EH (cell line): ENCODE measurements at places on chromosomes 16 and 17.

- DNase-seq, result peak; percentile 58
These were observed 217.3 kb downstream of the RBFOX3 start for GRCh38 chr17:79393358-79394052.

GRCh38 chr16:54177052-54177861 is 109.3 kb downstream of the IRX3 start:
- DNase-seq, result no peak

- no peak for DNase-seq
These were observed 33.9 kb downstream of the COX4I1 start for GRCh38 chr16:85833219-85833920.

- no peak for DNase-seq
These were observed 5.0 kb downstream of the ZNF689 start for GRCh38 chr16:30605158-30605557.

DNA sequence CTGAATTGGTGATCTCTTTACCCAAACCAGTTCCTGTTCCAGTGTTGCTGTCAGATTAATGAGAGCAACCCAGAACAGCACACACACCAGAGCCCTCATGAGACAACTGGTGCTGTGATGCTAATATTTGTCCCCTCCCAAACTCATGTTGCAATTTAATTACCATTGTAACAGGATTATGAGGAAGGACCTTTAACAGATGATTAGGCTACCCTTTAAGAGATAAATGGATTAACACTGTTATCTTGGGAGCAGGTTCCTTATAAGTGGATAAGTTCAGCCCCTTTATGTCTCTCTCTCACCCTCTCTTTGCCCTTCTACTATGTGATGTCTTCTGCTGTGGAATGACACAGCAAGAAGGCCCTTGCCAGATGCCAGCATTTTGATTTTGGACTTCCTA is 1.1 kb upstream of the CCDC182 start:
- no peak for DNase-seq

DNA sequence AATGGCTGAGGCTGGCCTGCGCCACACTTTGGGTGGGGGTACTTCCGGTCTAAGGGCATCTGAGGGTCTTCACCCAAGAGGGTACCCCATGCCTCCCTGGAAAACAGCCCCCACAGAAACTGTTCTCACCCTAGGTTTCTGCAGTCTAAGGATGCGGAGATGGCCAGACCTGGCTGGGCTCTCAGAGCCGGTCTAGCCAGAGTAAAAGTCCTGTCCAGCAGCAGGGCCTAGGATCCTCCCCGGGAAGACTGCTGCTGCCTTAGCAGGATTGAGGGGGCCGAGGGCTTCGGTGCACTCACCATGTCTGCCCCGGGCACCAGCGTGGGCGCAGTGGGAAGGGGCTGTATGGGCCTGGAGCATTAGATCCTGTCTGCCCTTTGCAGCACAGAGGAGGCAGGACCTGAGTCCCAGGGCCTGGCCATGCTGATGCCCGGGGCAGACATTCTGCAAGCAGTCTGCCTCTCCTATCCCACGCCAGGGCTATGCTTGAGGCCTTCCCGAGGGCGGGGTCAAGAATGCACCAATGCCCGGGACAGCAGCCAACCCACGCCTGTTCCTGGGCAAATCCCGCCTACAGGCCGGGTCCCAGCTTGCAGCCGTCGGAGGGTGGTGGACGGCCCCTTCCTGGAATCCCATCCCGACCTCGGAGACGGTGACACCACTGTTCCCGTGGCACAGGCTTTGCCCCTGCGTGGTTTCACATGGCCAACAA is 54.7 kb downstream of the CBFA2T3 start:
- DNase-seq, result peak; percentile 63

DNA sequence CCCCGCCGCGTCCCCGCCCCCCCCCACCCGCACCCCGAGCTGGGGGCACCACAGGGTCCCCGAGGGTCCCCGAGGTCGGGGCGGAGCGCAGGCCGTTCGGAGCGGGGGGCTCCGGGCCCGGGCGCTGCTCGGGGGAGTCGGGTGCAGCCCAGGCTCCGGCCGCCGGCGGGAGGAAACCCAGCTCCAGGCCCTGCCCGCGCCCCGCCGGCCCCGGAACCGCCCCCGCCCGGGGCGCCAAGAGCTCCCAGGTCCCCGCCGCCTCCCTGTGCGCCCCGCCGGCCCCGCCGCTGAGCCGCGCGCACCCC is 33.2 kb upstream of the RPH3AL start:
- DNase-seq, result no peak

DNA sequence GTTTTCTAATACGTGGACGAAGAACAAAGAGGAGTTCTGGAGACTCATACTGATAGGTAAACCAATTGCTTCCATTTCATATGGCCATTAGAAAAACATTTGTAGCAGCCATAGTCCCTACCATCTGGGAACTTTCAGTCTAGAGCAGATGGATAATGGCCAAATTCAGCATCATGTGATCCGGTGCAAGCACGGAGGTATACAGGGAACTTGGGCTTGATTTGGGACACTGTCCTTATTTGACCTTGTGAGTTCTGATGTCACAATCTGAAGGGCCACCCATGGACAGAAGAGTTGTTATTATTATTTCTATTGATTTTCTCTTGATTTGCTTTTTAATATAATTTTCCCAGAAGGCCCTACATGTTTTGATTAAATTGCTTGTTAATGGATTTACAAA is 154.6 kb upstream of the ZNF267 start:
- no peak for DNase-seq

GRCh38 chr16:17364319-17365210 is 106.2 kb downstream of the XYLT1 start:
- DNase-seq, result peak; percentile 94

GRCh38 chr17:77444628-77444983 is 303.8 kb downstream of the SEC14L1 start:
- DNase-seq, result peak; percentile 38

DNA sequence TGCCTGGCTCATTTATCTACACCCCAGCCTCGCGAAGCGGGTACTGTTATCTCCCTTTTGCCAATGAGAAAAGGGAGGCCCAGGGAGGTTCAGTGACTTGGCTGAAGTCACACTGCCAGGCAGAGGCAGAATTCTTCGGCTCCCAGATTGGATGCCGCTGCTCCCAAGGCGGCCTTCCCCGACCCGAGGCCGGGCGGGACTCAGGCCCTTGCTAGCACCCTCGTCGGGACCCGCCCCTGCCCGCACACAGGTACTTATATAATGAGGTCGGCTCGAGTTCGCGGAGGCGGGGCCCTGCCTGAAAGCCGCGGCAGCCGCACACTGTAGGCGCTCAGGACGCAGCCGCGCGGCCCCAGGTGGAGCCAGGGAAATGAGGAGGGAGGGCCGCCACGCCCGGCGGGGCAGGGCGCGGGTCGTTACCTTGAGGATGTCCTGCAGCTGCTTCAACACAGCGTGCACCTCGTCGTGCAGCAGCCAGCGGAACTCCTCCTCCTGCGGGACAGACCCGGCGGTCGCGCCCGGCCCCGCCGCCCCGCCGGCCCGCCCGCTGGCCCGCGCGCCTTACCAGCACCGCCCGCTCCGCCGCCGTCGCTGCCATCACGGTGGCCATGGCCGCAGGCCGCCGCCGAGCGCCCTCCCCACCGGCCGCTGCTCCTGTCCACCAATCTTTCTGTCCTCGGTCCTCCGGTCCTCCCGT is at the start of gene ROGDI:
ROGDI (minus strand) TSS at position 672 of the 697 bp plus-strand sequence; CDS start at position 610, 62 bp downstream.
- DNase-seq, result peak; percentile 50

DNA sequence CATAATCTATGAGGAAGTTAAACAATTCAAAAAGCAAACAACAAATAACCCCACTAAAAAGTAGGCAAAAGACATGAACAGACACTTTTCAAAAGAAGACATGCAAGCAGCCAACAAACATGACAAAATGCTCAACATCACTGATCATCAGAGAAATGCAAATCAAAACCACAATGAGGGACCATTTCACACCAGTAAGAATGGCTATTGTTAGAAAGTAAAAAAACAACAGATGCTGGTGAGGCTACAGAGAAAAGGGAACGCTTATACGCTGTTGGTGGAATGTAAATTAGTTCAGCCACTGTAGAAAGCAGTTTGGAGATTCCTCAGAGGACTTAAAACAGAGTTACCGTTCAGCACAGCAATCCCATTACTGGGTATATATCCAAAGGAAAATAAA is 24.4 kb downstream of the TNFRSF13B start:
- no peak for DNase-seq

DNA sequence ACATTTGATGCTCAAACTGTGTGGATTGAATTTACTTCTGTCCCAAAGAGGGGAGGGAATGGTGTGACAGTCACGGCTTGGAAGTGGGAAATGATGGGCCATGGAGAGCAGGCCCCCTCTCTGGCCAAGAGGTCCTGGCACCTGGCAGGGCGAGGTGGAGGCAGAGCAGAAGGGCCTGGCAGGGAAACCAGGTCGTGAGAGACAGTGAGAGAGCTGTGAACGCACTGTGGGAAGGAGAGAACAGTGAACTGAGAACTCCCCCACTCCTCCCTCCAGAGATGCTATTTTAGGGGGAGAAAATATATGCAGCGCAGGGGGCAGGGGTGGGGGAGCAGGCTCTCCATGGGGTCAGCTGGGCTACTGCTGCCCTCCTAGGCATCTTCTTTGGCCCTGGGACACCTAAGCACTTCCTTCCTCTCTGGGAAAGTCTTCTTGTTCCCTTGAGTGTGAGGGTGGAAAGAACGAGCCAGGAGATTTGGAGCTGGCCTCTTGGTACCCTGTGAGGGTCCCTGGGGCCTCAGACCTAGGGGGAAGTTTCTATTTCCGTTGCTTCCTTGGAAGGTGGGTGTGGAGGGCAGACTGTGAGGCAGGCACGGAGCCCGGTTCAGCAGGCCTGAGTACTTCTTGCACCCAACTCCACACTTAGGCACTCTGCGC is 17.2 kb upstream of the TBX21 start:
- no peak for DNase-seq

DNA sequence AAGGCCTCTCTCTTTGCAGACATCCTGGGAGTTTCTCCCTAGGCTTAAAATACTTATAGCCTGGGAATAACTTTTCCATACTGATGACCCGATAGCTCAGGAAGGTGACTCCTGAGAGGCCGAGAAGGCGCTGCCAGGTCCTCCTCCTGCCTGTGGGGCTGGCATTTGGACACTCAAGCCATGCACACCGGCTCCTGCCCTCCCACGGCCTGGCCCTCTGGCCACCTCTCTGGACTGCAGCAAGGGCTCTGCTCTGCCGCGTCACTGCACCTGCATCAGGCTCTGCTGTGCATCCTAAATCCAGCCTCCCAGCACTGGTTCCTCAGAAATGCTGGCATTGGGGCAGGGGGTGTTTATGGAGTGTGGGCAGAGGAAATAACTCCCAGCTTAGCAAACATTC is 14.2 kb downstream of the KCNG4 start:
- DNase-seq, result no peak

DNA sequence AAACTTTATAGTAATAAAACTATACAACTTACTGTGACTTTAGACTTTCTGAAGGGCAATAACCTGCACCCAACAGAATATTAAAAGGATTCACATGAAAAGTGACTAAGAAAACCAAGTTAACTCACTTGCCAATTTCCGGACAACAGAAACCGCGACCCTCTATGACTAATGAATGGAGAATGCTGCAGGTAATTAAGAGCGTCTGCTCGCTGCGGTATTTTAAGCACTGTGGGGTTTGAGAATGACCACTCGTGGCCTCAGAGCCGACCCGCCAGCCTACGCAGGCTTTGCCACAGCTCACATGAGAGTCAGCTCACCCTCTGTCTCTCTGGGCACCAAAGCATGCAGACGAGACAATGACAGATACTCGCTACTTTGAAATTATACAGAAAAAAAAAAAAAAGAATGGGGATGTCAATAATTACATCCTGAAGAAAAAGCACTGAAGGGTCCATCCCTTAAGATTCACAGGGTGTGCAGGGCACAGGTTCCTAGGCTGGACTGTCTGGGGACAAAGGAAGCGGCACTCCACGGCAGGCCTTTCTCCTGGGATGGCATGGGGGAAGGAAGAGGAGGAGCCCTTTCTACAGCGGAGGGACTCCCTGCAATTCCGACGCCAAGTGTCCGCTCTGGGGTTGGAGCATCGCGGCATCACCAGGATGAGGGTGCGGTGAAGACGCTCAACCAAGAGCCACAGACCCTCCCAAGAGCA is 35.0 kb downstream of the ZCCHC14 start:
- DNase-seq, result peak; percentile 97

DNA sequence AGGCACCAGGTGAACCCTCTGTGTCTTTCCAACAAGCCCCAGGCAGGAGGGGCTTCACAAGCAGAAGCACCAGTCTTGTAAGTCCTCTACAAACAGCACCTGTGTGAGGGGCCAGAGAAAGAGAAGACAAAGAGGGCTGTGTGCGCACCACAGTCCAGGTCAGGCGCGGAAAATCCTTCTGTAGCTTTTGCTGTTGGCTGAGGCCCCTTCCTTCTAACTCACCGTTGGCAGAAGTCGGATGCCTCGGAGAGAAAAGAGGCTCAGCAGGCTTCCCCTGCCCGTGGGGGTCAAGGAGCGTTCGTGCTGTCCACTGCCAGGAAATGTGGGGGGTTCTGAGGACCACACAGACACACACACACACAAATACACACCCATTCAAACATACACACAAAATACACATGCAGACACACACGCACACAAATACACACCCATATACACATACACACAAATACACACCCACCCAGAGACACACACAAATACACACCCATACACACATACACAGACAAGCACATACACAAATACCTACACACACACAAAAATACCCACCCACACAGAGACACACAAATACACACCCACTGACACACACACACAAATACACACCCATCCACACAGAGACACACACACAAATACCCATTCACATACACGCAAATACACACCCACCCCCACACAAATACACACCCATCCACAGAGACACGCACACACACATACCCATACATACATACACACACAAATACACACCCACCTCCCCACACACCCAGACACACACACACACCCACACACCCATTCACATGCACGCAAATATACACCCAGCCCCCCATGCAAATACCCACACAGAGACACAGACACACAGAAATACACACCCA is 6.8 kb downstream of the ZG16B start:
- DNase-seq, result no peak

DNA sequence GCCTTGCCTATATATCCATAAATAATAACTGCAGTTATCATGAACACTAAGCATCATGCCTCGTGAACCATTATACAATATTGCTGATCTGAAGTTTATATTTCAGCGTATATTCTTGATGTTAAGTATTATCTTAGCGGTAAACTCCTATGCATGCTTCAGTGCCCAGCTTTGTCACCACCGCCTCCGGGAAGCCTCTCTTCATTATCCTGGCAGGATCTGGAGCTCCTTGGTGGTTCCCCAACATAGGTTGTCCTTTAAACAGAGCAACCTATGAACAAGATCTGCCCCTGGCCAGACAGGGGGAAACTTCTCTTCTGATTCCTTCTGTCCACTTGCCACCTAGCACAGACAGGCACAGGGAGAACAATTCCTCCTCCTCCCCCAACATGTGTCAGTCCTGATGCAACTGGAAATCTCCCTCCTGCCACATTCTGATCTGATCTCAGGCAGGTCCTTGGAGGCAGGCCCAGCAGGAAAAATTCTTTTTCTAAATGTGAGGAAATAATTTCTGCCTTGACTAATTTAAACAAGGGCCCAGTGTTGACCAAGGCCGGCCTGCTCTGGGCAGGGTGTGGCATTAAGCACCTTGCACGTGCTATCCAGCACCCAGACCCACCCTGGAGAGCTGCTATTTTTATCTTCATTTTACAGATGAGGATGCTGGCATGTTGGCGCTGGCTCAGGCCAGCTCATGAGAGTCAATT is 22.4 kb downstream of the SPNS2 start:
- peak; percentile 41 for DNase-seq
